ENCODE measurements at places on chromosomes 7 and 10. TPM values are rescaled to one million over a fixed set of nuclear protein-coding genes. Genes with fewer than 3 reads are reported as not detected.
A peak's percentile ranks its signal among the peaks of the same experiment; 100 is the strongest.

DNA sequence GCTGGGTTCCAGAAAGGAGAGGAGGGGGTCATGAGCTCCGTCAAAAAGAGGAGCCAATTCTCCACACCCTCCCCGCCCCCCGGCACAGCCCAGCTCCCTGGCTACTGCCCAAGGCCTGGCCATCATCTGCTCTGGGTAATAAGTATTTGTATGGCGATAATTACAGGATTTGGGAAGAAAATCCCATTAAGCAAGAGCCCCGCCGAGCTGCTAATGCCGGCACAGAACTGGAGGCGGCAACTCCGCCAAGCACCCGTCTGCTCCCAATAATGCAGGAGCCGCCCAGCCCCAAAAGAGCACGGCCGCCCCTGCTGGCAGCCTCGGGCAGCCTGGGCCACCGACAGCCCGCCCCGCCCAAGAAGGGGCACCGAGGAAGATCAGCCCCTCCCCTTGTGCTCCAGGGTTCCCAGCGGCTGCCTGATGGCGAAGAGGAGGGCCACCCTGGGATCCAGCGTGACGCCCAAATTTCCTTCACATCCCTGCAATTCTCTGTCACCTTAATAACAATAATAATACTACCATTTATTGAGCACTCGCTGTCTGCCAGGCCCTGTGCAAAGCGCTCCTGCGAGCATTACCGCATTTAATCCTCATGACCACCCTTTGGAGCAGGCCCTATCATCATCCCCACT, 5.9 kb downstream of the SLIT1 start:
- DNase-seq = no peak

GRCh38 chr10:49176310-49177268, 11.6 kb downstream of the TMEM273 start:
- no peak for DNase-seq

DNA sequence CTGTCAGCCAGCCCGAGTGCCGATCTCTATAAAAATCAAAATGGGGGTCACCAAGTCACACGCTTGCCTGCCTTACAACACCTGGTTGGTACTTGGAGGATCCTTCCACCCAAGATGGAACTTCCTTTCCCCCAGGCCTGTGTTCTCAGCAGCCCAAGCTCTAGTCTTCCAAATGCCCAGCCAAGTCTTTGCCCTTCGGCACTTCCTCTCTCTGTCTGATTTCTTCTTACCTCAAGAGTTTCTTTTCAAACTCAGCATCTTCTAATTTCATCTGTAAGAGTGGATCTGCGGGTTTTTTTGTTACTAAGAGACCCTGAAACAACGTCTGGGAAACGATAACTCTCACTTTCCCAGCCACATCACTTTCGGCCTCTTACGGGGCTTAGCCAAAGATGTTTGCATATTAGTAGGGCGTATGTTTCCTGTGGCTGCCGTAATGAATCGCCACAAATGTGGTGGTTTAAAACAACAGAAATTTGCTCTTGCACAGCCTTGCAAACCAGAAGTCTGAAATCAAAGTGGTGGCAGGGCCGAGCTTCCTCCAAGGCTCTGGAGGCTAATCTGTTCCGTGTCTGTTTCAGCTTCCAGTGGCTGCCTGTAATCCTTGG, 219.9 kb downstream of the TCF7L2 start:
- DNase-seq = no peak

DNA sequence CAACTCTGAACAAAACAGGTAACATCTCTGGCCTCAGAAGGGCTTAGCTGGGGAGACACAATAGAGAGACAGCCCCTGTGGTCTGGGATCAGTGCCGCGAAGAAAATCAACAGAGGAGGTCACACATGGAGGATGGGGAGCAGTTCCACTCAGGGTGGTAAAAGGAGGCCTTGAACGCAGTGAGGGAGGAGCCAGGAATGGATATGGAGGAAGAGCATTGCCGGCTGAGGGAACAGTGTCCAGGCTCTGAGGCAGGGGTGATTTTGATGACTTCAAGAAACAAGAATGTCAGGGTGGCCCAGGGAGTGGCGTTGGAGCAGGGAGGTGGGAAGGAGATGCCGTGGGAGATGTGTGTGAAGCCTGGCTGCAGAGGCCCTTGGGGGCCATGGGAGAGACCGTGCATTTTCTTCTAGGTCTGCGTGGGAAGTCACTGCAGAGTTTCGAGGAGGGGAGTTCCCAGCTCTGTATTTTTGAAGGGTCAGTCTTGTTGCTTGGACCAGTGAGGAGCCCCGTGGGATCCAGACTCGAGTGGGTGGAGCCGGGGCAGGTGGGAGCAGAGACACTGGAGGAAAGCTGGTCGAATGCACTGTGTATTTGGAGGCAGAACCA, 35.7 kb upstream of the SH2D4B start:
- DNase-seq = no peak

- DNase-seq = no peak
Measured at GRCh38 chr10:123241391-123242141, 87.4 kb downstream of the BUB3 start.

PRPS1L1 gene
- not detected for polyA plus RNA-seq

DNA sequence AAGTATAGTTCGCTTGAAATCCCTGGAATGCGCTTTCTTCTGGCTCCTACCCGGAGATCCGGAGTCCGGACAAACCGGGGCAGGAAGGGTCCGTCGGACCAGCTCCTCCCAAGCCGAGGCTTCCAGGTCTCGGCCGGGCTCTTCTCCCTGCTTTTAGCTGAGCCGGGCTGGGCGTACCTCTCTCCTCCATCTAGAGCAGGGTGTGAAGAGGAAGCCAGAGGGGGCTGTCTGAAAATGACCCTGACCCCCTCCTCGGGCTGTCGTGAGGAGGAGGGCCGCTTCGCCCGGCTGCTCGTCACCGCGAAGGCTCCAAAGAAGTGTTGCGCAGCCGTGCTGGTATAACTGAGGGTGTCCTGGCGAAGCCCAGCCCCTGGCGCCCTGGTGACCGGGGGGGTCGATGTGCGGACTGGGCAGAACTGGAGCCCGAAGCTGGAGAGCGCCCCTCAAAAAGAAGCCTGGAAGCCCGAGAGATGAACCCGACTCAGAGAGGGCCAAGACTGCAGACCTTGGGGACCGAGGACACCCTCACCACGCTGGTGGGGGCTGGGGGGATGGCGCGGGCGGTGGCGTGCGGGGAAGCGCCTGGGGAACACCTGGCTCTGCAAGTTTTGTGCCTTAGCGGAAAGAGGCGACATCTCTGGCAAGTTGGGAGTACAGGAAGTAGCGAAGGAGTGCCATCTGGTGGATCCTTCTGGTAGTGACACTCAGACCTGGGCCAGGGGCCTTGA, 5.7 kb downstream of the KAZALD1 start:
- peak; percentile 65 for DNase-seq

TRPV5 gene
- polyA plus RNA-seq = 0.56 TPM

AASS gene
- polyA plus RNA-seq = 58.7 TPM

GRCh38 chr7:106421181-106421762, 136.5 kb upstream of the NAMPT start:
- DNase-seq = no peak

GRCh38 chr7:16080131-16080530, 341.2 kb downstream of the CRPPA start:
- no peak for DNase-seq
